Fibroblast of mammary gland (primary cell): ENCODE measurements at places on chromosomes 1 and 21.
A peak's percentile ranks its signal among the peaks of the same experiment; 100 is the strongest.

DNA sequence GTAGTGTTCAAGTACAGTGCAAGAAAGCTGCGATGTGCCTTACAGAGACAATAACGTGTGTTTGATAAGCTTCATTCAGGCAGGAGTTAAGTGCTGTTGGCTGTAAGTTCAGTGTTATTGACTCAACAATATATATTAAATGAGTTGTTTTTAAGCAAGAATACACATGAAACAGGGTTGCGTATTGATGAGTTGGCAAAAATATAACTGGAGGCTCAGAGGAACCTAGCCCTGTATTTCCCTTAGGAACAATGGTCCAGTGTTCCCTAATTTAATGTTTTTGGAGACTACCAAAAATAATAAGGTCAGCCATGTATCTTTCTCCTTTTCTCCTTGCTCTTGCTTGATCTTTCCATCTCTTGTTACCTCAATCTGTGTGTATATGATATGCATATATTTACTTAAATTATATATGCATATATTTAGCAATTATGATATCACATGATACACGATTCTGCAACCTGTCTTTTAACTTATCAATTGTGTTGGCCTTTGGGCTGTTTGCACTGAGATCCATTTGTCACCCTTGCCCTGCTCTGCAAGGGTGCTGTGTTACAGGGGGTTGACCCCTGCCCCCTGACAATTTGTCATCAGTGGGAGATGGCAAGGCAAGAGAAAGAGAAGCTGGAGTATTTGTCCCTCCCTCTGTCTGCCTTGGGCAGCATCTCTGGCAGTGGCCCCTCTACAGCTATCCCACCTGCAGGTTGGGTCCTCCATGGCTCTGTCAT is 109.7 kb downstream of the FGGY start:
- DNase-seq, result no peak

GRCh38 chr1:48619539-48619938 is 147.5 kb upstream of the SPATA6 start:
- peak; percentile 8 for DNase-seq

GRCh38 chr1:22747021-22747734 is 36.5 kb downstream of the EPHB2 start:
- DNase-seq, result peak; percentile 73

DNA sequence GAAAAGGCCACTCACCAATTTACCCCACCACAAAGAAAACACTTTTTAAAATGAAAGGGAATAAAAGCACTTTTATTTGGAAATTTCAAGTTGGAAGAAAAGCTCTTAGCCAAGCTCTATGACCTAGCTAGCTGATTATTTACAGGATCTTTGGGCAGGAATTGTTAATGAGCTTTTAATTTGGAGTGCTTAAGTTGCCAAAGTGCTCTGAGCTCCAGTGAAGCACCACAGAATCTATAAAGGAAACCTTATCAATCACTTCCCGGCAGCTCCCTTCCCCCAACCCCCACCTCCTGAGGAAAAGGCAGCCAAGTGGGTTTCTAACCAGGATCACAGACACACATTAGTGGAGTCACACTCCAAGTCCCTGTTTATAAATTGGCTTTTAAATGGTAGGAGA is 1.5 kb downstream of the ERI3 start:
- no peak for DNase-seq

- DNase-seq, result peak; percentile 21
Measured at GRCh38 chr1:12344596-12345349, 114.9 kb downstream of the VPS13D start.

DNA sequence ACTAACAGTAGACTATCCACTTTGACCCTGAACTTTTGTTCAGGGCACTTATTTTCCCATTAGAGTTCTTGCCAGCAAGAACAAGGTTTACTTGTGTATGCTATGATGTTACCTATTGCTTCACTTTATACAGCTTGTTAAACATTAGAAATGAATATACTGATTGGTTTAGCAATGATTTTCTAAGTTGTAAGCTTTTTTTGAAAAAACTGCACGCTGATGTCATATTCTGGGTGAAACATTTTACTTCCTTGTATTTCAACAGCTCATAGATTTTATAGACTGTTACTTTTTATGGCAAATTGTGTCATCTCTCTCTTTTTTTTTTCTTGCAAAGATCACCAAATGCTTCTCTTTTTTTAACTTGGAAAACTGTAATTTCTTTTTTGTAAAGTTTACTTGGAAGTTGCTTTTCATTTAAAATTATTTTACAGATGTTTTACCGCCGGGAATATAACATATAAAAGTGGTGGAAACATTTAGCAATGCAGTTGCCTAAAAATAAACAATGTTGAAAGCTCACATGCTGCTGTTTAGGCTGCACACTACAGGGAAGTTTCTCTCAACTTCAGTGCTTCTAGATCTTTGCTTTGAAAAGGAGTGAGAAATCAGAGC is 215.3 kb upstream of the NFIA start:
- DNase-seq, result peak; percentile 24

GRCh38 chr1:248755517-248755916 is at the start of gene LYPD8:
TSS of gene LYPD8 (minus strand) at chr1:248755759. CDS start at chr1:248751081, 4,678 bp downstream.
- DNase-seq, result no peak

- no peak for DNase-seq
Measured at GRCh38 chr1:201718346-201719202, 110.4 kb upstream of the IPO9 start.

- DNase-seq, result no peak
Measured at GRCh38 chr21:36887963-36888362, 78.5 kb downstream of the HLCS start.

DNA sequence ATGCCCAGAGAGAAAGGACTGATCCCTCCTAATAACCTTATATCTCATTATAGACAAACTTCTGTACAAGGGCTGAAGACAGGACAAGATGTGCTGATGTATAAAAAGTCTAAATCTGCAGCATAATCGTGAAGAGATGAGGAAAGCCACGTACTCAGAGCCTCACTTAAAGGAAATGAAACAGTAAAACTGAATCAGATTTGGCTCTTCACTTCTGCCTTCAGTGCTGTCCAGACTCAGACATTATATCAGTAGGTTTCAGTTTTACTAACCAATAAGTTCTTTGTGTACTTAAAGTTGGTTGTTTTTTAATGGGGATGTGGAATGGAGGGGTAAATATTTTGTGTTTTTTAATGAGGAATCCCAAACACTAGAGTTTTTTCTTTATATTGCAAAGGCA is 45.3 kb upstream of the RGS1 start:
- peak; percentile 59 for DNase-seq

GRCh38 chr1:115323366-115324004 is 14.6 kb downstream of the NGF start:
- DNase-seq, result peak; percentile 59

- DNase-seq, result no peak
Measured at GRCh38 chr1:205075642-205076155, 8.6 kb downstream of the TMEM81 start.

DNA sequence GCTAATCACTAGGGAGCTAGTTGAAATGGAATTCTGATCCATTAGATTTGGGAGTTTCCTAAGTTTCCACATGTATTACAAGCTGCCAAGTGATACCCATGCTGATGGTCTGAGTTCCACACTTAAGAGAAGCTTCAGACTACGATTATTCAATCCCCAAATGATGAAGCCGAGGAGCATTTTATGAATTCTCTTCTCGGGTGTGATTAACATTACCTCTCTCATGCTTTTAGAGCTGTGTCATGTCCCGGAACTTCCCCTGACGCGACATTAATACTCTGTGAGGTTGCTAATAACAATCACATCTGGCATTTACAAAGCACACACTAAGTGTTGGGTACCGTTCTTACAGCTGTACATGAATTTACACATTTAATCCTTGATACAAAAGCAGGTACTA is 63.0 kb downstream of the KCNJ15 start:
- DNase-seq, result peak; percentile 82

GRCh38 chr1:199362996-199363395 is 664.5 kb upstream of the NR5A2 start:
- no peak for DNase-seq

- no peak for DNase-seq
Measured at GRCh38 chr1:57590978-57591377, 167.1 kb upstream of the DAB1 start.

DNA sequence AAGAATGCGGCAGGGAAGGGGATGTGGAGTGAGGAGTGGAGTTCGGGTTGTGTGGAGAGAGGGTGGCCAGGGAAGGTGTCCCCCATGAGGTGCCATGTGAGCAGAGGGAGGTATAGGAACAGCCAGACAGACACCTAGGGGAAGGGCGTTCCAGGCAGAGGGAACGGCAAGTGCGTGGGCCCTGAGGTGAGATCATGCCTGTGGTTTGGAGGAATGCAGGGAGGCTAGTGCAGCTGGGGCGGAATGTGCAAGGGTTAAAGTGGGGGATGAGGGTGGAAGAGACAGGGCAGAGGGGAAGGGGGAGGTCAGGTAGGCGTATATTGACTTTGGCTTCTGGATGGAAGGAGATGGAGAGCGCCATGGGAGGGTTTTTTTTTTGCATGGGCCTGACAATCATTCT is 31.6 kb upstream of the PADI6 start:
- no peak for DNase-seq

- DNase-seq, result no peak
Measured at GRCh38 chr1:187837787-187838186, 1009.0 kb downstream of the PLA2G4A start.

GRCh38 chr1:16724718-16725438 is 15.4 kb upstream of the RNU1-4 start:
- no peak for DNase-seq

DNA sequence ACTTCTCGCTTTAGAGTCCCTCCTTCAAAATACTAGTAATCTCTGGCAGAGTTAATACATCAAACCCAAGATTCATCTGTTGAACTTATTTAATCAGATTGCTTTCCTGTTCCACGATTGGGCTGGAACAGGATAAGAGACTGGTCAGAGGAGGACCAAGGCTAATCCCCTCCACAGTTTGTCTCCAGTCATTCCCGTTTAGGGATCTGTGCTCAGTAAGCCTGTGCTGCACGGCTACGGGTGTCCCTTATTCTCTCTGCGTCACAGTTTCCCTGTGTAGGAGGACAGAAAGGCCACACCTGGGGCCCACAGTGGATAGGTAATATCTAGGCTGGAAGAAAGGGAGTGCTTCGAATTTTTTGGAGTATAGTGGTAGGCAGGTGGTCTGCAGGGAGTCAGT is 16.5 kb upstream of the NUAK2 start:
- no peak for DNase-seq

DNA sequence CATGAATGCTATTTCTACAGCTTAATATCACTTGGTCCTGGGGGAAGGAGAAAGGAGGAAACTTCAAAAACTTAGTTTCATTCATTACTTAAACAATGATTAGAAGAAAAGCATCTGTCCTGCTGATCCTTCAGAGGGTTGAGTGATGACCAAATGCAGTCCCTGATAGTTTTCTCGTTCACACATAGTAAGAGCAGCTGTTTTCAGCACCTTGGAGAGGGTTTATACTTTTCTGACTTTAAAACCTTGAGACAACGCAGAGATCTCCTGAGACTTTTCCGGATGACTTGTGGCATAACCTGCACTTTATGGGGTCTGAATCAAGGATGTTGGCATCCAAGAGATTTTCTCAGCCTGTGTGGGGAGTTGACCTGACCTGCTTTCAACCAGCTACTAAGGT is 94.0 kb upstream of the KCND3 start:
- DNase-seq, result peak; percentile 17

DNA sequence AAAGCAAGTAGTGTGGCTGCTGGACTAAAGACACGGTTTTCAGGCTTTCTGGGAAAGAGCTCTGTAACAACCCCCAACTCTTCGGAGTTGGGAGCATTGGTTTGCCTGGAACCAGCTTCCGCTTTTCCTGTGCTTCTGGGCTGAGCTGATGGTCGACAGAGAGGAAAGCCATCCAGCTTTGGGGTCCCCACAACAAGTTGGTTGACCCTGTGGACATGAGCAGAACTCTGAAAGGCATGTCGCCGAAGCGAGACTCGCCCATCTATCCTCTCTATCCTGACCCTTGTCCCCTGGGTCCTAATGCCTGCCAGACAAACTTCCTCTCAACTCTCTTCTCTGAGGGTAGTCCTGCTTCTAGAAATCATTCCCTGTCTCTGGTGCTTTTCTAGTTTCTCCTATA is 31.9 kb upstream of the FCGR2A start:
- DNase-seq, result peak; percentile 29

- no peak for DNase-seq
Measured at GRCh38 chr21:23585419-23585818, 2021.9 kb downstream of the MRPL39 start.

DNA sequence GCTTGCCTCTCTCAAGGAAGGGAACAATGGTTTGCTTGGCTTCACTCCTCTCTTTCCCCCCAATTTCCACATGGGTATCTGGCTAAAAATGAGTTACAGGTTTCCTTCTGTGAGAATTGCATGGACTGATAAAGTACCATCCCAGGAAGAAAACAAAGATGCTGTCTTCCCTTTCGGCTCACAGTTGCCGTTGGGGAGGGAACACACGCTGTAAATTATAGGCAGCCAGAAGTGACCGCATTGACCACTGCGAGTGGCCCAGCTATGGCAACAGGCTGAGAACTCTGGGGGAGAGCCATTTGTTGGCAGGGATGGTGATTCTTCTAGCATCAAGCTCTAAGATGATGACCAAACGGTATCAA is 2.9 kb downstream of the RUNX1 start:
- DNase-seq, result no peak

DNA sequence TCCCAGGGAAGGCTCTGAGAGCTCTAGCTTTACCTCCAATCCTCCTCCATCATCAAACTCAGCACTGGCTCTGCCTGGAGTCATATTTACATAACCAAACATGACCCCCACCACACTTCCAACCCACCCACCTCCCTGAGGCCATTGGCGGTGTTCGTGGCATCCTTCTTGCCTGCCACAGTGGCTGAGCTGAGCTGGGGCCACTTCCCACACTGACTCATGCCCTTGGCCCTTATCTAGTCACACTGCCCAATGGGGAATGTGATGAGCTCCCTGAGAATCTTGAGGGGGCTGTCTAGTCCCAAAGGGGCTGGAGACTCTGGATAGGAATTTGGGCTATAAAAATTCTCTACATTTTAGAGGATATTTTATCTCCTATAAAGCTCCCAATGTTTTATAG is 230.9 kb upstream of the IRF2BP2 start:
- DNase-seq, result no peak

- no peak for DNase-seq
Measured at GRCh38 chr1:192316942-192317450, at the start of gene RGS21. TSS of gene RGS21 (plus strand) at chr1:192316992. CDS start at chr1:192343037, 26,045 bp downstream.

DNA sequence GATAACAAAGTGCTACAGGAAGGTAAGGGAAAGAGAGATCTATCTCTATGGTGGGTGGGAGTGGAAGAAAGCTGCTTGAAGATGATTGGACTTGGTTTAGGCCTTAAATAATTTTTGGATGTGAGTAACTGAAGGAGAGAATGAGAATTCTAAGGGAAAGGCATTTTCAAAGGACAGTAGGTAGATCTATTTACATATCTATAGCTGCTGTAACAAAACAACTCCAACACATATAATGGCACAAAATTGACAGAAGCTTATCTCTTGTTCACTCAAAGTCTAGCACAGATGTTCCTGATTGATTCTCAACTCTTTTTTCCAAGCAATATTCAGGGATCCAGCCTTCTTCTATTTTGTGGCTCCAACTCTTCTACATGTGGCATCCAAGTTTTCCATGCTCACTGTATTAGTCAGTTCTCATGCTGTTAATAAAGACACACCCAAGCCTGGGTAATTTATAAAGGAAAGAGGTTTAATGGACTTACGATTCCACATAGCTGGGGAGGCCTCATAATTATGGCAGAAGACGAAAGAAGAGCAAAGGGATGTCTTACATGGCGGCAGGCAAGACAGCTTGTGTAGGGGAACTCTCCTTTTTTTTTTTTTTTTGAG is 3.1 kb upstream of the DDAH1 start:
- DNase-seq, result peak; percentile 33

GRCh38 chr1:23657659-23658275 is 33.8 kb upstream of the RPL11 start:
- DNase-seq, result peak; percentile 36
